Stimulated activated CD8-positive, alpha-beta memory T cell treated with anti-CD3 and anti-CD28 coated beads, Interleukin-7, amount 100 ng/mL, for 48 hours (primary cell): ENCODE measurements at places on chromosomes 3 and 15.

- peak; percentile 36 for DNase-seq
Measured at GRCh38 chr3:38834110-38834509, 18.1 kb upstream of the SCN10A start.

DNA sequence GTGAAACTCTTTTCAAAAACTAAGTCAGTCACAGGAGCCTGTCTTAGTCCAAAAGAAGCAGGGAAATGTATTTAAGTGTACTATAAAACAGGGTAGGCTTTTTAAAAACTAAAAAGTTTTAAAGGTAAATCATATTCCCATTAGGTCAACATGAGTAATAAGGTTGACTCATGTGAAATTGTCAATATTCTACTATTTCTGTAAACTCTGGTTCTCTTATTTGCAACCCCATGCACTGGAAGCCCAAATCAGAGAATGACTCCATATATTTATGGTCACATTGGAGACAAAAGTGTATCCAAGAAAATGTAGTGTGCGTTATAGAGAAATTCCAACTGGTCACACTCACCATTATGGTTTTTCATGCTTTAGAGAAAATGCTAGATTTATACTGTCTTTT lies 600.3 kb upstream of the TGFBR2 start:
- no peak for DNase-seq

- no peak for DNase-seq
Measured at GRCh38 chr3:25433106-25433505, 5.0 kb downstream of the RARB start.

DNA sequence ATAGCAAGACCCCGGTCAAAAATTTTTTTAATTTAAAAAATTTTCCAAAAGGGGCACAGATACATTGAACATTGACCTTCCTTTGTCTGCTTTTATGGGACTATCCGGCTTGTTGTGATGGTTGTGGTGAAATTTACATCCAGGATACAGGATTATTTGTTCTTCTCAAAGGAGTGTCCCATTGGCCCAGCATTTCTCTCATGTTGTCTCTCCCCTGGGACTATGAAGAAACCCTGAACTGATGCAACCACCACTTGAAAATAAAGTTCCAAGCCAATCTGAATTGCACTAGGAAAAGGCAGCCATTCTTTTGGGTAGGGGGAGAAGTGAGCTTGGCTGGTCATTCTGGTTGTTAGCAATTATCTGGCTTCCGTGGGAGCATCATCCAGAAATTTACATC lies 58.4 kb downstream of the PPARG start:
- DNase-seq: no peak

DNA sequence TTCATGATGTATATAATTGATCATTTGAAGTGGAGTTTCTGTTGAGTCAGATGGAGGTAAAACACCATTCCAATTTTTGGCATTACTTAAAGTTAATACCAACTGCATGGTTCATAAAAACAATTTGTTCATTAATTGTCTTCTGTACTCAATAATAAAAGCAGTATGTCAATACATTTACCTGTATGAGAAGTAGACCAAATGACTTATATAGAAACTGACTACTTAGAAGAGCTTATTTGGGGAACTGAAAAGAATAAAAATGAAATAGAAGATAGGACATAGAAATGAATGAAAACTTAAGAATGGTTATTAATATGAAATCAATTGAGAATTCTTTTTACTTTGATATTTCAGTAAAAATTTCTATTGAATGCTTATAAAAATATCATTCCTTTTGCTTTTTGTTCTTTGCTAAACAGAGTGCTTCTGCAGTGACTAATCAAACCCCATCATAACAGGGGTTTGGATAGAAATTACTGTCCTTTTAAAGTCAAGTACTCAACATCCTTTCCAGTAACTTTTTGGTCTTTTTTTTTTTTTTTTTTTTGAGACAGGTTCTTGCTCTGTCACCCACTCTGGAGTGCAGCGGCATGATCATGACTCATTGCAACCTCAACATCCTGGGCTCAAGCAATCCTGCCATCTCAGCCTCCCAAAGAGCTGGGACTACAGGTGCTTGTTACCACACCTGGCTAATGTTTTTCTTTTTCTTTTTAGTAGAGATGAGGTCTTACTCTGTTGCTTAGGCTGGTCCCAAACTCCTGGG lies 6.5 kb upstream of the CRYBG3 start:
- no peak for DNase-seq
